Karpas-422 (cell line): ENCODE measurements at places on chromosomes 2 and 18.

GRCh38 chr2:46493241-46493970 lies 14.0 kb downstream of the TMEM247 start:
- no peak for DNase-seq

DNA sequence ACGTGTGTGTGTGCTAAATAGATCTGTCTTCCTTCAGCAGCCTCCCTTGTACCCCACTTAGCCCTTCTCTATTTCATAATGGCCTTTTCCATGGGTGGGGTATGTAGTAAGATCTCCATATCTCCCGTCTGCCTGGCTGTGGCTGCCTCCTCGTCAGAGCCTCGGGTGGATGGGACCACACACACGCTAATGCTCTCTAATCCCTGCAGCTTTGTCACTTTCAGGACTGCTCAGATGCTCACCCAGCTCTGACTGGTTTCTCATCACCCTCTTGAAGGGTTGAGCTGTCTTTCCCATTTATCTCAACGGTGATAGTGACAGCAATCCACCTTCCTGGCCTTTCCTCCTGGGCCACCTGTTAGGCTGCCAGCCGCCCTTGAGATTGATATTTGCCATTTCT lies 95.3 kb downstream of the DCC start:
- DNase-seq = no peak

DNA sequence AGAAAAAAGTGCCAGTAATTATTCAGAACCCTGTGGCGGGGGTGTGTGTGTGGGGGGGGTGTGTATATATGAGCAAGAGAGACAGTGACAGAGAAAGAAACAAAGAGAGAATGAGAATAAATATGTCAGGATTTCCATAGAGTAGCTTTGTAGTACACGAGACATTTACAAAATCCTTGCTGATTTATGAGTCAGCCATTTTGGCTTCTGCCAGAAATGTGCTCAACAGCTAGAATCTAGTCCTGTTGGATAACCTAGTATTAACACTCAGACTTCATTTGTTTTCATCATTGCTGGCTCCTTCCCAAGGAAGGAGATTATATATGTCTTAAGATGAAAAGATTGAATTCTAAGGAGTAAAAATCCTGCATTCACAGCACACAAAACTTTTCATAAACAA lies 140.5 kb upstream of the HNRNPA3 start:
- no peak for DNase-seq

DNA sequence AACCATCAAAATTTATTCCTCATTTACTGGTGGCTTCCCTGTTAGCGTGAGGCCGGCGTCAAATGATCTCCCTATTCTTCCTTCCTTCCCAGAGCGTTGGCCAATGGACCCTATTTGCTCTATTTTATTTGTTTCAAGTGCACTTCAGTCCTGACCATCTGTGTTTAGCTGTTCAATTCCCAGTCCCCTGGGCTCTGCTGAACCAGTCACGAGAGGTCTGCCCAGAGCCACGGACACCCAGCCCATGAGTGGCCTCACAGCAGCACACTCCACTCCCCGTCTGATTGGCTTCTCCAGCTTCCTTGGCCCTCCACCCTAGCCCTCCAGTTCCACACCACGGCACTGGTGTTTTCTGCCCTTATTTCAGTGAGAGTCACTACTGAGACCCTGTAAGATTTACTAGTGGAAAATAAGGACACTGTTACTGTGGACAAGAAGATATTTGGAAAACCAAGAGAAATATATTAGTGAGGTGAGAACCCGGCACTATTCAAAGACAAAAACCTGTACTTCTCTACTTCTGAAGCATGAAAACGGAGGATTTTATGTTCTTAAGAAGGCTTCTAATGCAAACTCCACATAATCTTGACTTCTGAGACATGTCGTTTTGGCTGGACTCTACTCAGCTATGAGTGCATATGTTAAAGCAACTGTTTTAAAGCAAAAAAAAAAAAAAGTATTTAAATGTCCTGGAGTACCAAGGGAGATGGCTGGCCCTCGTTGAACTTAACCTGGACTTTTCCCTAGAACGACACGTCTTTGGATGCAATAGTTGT lies 86.6 kb downstream of the COL6A3 start:
- no peak for DNase-seq

- DNase-seq = no peak
These were observed 255.6 kb downstream of the OSR1 start for GRCh38 chr2:19102696-19103423.

DNA sequence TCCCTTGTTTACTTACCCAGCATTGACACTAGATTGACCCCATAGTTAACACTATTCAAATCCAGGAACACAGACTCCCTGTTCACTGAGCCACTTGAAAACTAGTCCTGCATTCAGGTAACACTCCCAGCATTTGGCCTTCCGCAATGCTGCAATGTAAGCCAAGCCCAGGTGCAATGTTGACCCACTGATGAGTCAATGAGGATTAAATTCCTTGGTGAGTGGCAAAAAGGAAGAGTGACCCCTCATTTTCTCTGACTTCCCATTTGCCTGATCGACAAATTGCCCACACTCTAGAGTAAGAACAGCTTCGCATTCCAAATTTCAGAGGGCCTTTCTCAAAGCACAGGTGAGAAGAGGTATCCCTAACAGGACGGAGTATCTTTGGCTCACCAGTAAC lies 251.9 kb downstream of the FBXO15 start:
- DNase-seq = no peak

- no peak for DNase-seq
These were observed 41.1 kb upstream of the GALNT5 start for GRCh38 chr2:157216286-157216965.

GRCh38 chr2:120108749-120109148 lies 95.9 kb downstream of the EPB41L5 start:
- DNase-seq = no peak

- DNase-seq = no peak
These were observed 91.5 kb upstream of the SIX3 start for GRCh38 chr2:44850016-44850415.

DNA sequence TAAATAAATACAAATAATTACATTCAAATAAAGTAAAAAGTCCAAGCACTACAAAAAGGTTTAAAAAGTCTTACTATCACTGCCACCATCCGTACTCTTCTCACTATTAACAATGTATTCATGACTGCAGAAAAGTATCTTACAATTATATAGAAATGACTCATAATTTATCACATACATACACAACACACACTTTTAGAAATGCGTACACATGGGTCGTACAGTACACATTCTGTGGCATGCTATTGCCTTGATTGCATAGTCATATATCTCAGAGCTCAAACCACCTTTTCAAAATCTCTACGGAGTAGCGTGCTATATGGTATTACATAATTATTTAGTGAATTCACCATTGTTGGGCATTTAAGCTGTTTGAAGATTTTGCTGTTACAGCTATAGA lies 41.6 kb upstream of the ANXA4 start:
- DNase-seq = no peak

- DNase-seq = peak; percentile 53
These were observed 7.9 kb downstream of the PKP4 start for GRCh38 chr2:158464426-158465281.

- no peak for DNase-seq
These were observed 10.4 kb upstream of the MAP3K2 start for GRCh38 chr2:127398239-127398590.

DNA sequence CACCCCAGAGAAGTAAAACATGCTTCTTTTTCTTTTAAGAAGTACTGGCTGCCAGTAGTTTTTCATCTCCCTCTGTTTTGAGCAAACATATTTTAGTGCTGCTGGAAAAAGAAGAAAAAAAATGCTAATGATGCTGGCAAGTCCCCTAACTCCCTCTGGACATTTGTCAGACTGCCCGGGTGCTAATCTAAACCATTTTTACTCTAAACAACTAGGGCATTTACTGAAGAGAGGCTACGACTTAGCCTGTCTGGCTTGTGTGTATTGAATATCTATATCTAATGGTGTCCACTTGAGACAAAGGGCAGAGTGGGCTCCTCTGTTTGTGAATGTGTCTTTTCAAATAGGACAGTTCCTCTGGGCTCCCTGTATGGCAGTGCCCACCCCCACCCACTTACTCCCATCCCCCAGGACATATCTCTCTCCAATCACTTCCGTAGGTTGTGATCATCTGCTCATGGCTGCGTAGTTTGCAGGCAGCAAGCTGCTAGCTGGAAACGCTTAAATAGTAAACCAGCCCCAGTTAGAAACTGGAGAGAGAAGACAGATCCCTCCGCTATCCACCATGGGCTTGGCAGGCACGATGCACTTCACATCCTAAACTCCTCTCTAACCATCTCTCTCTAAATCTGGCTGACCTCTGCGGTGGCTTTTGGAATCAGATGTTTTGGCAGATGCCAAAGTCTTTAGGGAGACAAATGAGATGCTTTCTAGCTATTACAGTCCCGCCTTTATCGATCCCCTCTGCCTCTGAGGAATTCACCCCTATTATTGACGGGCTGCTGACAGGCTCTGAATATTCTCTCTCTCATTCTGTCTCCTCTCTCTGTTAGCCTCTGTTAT lies 58.3 kb downstream of the DOCK10 start:
- no peak for DNase-seq

DNA sequence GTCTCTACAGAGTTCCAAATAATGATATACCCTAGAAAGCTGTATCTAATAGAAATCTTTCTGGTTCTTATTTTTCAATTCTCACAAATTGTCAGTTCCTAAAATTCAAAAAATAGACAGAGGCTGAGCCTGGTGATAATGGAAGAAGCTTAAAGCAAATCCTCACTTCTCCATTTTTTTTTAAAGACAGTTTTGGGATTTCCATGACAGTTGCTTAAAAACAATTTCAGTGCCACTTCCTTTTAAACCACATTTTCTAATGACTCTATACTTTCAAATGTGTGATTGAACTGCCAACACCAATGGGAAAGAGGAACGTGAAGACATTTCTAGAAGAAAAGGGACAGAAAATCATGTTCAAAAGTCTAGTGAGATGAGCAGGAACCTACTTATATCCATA lies 4.0 kb downstream of the GKN2 start:
- DNase-seq = no peak

DNA sequence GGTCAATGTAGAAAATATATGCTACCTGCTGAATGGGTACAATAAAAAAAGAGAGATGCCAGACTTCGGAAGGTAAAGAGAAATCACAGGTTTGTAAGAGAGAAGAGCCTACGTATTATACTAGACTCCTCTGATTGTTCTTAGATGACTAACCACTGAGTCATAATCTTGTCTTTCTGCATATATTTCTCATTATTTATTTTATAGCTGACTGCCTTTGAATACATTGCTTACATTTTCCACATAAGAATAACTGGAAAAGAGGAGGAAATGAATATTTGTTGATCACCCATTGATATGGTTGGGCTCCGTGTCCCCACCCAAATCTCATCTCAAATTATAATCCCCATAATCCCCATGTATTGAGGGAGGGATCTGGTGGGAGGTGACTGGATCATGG lies 90.3 kb upstream of the RAB27B start:
- no peak for DNase-seq

DNA sequence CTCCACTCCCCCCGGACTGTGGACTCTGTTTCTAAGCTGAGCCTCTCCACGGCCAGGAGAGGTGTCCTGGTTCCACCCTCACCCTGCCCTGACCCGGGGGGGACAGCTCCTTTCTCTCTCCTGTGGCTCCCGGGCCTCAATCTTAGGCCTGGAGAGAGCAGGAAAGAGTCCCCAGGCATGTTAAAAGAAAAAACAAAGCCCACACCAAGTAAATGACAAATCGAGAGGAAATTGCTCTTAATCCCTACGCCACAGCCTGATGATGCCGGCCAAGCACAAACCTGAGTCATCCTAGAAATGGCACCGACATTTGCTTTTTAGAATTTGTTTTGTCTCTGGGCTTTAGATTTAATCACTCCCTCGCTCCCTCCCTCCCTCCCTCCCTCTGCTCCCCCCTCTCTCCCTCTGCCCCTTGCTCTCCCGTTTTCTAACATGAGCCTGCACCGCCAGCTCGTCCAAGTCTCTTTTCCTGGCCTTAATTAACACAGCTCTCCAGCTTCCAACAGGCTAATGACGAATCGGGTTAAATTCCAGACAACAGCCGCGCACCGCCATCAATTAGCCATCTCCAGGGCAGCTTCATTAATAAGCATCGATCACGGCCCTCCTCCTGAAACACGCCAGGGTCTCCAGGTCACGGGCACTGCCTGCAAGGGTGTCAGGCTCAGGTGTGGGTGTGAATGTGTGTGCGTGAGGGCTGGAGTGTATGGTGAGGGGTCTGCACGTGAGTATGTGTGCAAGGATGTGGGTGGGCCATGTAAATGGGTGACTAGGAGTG lies 230.8 kb downstream of the CELF4 start:
- DNase-seq = no peak

- peak; percentile 93 for DNase-seq
These were observed 1.6 kb upstream of the MTA3 start for GRCh38 chr2:42566837-42567321.

DNA sequence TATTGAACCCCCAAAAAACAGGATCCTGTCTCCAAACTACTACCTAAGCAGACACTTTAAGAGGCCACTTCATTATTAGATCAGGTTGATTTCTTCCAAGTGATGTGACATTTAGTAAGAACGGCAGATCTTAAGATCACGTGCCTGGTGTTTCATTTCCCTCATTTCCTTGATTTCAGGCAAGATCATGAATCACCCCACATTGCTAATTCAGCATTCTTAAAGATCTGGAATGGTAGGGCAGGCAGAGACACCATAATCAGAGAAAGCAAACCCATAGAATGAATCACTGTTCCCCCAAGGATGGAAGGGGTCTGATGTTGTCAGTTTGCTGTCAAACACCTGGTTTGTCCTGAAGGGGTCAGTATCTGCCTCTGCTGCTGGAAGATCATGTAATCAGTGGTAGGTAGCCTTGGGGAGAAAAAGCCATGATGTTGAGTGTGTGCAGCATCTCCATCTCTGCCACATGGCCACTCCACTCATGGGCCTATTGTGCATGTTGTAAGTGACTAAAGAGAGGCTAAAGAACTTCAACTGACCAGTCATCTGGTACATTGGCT lies 133.9 kb downstream of the ARHGAP15 start:
- DNase-seq = peak; percentile 64

DNA sequence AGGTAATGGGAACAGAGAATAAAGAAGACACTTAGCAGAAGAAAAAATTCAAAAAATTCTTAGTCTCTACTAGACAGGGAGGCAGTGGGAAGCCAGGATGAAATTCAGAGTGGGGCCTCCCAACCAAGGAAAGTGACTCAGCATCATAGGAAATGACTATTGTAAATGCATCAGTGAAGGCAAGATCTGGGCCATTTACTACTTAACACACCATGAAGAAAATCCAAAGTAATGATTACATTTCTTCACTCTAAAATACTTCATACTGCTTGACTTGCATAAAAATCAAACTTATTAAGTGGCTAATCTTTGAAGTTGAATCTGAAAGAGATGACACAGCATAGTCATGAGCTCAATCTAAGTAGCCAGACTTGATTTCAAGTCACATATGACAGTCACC lies 405.8 kb upstream of the SLC39A10 start:
- DNase-seq = no peak
